ENCODE measurements at places on chromosomes 16 and 17.

DNA sequence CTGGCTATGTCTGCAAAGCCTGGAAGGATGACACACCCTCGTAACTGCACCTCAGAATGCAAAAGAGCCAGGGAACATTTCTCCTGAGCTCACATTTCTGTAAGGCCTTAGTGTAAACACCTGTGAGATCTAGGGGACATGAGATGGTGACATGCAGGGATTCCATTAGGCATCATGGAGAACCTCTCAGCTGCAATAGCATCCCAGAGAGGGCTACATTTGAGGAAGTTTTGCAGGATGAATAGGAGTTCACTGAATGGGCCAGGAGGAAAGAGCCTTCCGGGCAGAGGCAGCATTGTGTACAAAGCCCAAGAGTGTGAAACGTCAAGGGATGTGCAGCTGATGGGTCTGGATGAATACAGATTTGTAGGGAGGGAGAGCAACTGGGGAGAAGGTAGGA is 223.0 kb upstream of the RPL38 start:
- no peak for DNase-seq

- DNase-seq = no peak
Observed at GRCh38 chr17:57494443-57494842, 238.1 kb downstream of the MSI2 start.

DNA sequence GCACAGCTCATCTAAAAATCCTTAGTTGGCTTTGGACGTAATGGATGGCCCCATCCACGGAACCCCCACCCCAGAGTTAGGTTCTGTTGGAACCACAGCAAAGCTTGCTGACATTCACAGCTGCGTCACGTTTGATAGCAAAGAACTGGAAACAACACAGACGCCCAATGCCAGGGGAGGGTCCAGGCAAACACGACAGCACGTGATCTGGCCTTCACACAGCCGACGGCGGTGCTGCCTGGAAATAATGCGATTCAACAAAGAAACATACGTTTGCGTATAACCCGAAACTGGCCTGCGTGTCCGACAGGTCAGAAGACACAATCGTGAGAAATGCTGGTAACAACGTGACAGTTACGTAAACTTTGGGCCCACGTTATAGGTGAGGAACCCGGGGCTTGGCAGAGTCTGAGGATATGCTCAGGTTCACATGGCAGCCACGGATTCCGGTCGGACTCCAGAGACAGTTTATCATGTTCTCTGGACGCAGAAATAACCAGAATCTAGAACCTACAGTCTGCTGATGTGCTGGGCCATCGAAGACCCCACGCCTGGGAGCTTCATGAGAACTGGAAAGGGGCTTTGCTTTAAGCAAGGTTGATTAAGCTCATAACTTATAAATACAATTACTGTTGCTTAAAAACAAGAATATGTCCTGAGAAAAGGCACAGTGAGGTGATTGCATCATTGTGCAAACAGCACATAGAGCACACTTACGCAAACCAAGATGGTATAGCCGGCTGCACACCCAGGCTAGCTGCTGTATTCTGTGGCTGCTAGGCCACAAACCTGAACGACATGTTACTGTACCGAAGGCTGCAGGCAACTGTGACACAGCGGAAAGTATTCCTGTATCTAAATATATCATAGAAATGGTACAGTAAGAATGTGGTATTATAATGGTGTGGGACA is 70.4 kb downstream of the RPH3AL start:
- DNase-seq = no peak

DNA sequence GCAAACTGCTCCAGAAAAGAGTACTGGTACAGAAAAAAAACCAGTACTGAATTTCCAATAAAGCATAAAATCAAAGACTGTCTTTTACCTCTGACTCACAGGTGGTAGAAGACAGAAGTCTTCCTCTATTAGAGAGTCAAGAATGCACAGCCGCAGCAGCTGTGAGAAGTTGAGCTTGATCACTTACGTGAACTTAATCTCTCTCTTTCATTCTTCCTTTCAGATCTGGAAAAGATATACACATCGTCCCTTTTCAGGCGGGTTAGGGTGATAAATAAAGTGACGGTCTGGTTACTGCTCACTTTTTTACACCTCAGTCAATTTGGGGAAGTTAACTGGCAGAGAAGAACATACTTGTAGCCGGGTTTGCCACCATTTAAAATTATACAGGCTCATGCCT is 3.9 kb downstream of the IFT140 start:
- no peak for DNase-seq

DNA sequence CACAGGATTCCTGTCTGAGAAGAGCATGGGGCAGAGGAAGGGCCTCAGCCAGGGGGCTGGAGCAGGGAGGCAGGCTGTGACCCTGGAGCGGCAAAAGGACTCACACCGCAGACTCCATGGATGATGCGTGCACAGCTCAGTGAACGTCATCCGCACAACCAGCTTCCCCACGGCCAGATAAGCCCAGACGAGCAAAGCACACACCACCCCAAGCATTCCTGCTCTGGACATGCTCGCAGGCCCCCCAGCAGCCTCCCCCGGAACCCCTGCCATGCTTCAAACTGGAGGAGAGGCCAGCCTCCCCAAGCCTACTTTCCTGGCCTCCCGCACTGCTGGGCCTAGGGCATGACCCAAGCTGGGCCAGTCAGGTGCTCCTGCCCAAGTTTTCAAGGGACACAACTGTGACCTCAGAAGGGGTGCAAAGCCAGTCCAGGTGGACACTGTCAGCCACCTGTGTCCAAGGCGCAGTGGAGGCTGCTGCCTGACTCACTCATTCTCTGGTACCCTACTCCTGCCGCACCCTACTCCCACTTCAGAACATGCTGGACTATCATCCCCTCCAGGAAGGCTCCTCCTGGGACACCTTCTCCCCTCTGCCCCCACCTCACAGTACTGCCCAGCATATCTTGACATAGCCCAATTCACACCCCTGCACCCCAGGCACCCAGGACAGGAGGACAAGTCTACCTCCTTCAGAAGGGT is 4.8 kb downstream of the BCAR1 start:
- no peak for DNase-seq

- DNase-seq = peak; percentile 39
Observed at GRCh38 chr16:76276745-76277438, at the start of gene CNTNAP4. CNTNAP4 (plus strand) TSS chr16:76277401; CDS start chr16:76277663, 262 bp downstream.

DNA sequence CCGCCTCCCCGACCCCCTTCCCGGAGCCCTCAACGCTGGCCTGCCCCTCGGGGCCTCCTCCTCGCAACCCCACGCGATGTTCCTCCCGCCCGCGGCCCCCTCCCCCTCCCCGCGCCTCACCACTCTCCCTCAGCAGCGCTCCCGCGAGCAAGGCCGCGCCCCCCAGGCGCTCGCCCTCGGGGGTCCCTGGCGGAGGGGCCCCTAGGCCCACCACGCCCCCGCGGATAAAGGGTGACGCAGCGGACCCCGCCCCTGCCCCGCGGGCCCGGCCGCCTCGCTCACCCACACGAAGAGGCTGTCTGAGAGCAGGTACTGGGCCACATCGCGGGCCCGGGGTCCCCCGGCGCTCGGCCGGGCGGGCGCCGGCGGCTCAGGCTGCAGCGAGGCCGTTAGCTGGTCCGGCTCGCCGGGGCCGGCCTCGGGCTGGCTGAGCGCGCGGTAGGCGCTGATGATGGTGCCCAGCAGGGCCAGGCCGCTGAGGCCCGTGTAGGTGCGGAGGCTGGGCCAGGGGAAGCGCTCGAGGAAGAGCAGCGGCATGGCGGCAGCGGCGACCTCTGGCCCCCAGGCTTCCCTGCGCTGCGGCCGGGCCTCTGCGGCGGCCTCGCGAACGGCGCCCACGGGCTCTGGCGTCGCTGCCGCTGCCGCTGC is 430 bp downstream of the AMFR start:
- DNase-seq = peak; percentile 35

- DNase-seq = peak; percentile 96
Observed at GRCh38 chr16:46830902-46831647, at the start of gene C16orf87. C16orf87 (minus strand) TSS chr16:46831180; CDS start chr16:46831149, 31 bp downstream.

DNA sequence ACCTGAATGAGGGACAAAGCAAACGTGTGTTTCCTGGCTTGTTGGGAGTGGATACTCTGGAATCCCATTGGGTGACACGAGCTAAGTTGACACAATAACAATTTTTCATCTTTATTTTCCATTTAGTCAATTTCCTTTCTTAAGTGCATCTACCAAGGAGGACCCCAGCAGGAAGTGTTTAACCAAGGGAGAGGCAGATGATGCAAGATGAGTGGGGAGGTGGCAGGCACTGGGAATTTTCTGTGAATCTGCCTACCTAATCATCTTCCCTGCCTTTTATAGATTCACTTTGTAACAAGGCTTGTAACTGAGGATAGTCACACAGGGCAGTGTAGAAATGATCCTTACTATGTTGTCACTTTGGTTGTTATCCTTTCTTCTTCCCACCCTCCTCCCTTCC is 317.7 kb upstream of the HSBP1 start:
- DNase-seq = no peak

GRCh38 chr16:79269211-79269863 is 331.2 kb downstream of the MAF start:
- DNase-seq = no peak

- no peak for DNase-seq
Observed at GRCh38 chr16:22961206-22961605, 147.2 kb downstream of the HS3ST2 start.

GRCh38 chr16:65828296-65828695 is 538.2 kb upstream of the CDH5 start:
- no peak for DNase-seq

Data from NCI-H1105 treated with DMSO at 0.1 percent for 48 hours (cell line).